ENCODE measurements at places on chromosomes 3 and 15.

DNA sequence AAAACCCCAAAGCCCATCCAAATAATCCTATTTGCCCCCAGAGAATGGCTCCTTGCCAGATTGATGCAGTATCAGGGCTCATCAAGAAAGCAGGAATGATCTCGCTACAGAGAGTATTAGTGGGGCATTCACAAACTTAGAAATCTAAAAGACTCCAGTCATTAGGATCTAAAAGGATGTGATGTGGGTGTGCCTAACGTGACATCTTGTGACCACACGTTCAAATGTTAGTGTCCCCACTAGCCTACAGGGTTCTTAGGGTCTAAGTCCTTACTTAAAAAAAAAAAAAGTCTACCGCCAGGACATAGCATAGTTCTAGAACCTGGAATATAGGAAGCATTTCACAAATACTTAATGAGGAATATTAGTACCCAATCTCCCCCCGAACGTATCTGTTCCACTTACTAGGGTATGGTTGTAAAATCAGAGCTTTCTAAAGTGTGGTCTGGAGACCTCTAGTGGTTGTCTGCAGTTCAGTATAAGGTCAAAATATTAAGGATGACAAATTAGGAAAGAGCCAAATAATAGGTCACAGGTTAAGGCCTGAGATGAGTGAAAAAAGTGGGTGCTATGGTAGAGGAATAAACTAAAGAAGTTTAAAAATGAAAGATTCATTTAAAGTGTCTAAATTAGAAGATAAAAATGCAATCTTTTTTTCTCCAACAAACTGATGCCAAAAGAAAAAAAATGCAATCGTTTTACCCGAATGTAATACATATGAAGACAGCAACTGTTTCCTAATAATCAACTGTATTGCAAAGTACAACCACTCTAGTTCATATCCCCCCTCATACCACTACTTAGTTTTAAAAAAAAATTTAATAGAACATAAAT, 4.2 kb upstream of the CHRM5 start:
- DNase-seq: peak; percentile 44

- no peak for DNase-seq
These were observed 36.0 kb downstream of the RFX7 start for GRCh38 chr15:56207711-56208110.

DNA sequence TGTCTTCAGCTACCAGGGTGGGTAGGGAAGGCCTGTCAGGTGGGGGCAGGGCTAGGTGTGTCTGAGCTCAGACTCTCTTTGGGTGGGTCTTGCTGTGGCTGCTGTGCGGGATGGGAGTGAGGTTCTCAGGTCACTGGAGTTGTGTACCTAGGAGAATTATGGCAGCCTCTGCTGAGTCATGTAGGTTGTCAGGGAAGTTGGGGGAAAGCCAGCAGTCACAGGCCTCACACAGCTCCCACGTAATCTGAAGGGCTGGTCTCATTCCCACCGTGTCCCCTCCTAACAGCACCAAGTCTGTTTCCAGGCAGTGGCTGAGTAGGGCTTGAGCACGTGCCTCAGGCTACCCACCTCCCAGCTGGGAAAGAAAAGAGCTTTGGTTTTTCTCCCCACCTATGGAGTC, 67.0 kb downstream of the CHCHD4 start:
- no peak for DNase-seq

DNA sequence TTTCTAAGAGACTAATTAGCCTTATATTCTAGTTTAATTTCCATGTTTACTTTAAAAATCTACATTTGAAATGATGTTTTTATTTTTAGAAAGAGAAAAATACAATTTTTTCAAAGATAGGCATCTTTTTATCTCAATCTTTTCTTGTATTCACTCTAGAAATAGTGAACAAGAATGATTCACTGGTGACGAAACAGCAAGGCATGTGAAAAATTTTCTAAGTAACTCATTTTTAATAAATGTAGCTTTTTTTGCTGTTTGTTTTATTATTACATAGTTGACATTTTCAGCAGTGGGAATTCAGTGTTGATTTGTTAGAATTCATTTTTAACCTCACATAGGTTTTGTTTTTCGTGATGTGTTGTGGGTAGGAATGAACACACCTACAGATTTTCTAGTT, 1226.4 kb downstream of the NSUN3 start:
- DNase-seq: no peak

DNA sequence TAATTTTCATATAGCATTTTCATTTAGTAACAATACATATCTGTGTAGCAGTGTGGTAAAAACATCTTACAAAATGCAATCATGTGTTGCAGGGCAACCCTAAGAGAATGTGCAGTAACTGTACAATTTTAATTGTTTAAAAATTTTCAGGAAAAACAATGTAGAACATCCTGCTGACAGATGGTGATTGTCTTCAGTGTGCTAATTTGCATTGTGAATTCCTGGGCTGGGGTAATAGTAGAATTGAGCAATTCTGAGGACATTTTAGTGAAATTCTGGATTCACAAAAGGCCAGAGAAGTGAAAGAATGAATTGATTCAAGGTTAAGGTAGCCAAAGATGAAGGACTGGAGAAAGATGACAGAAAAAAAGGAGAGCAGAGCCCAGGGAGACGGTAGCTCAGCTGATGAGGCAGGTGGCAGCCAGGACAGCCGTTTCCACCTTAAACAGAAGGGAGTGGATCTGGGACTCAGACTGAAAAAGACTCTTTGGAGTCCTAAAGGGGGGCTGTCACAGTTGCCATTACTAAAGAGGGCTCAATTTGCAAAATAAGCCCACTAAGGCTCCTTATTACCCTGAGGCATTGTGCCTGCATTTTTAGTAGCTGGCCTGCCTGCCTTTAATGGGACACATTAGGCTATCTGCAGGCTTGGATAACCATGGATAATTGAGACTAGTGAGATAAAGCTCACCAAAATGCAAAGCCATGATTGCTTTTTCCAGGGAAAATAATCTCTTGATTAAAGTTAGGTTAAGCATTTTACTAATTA, 8.6 kb downstream of the MAP3K13 start:
- DNase-seq: no peak

- DNase-seq: no peak
These were observed 1301.6 kb downstream of the SI start for GRCh38 chr3:163776743-163777142.

GRCh38 chr15:73375012-73375411, 6.3 kb upstream of the HCN4 start:
- DNase-seq: no peak

GRCh38 chr3:191296041-191296541, 33.1 kb upstream of the CCDC50 start:
- DNase-seq: no peak

GRCh38 chr3:13021141-13022114, 51.8 kb downstream of the IQSEC1 start:
- DNase-seq: no peak

- no peak for DNase-seq
These were observed 6.5 kb downstream of the PRICKLE2 start for GRCh38 chr3:64218746-64219145.

DNA sequence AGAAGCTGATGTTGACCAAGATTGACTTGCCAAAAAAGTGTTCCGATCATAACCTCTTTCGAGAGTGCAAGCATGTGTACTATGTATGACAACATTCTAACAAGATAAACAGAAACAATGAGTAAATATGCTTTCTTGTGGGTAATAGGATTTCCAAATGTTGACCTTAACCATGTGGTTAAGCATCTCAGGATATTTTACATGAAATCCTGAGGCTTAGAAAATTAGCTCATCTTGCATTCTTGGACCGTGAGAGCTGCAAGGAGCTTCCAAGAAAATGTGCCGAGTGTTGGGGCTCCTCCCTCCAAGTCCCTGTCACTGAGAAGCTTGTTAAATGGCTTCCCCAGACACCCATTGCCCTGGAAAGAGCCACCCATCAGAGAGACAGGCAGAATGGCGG, 50.1 kb downstream of the C3orf20 start:
- DNase-seq: peak; percentile 78

All from AG20443 (cell line).